Myocyte (in vitro differentiated cells): ENCODE measurements at places on chromosomes 2 and 18. TPM values are rescaled to one million over a fixed set of nuclear protein-coding genes. Genes with fewer than 3 reads are reported as not detected.

GRCh38 chr2:204026294-204026693 is 89.7 kb downstream of the ICOS start:
- DNase-seq: no peak

DNA sequence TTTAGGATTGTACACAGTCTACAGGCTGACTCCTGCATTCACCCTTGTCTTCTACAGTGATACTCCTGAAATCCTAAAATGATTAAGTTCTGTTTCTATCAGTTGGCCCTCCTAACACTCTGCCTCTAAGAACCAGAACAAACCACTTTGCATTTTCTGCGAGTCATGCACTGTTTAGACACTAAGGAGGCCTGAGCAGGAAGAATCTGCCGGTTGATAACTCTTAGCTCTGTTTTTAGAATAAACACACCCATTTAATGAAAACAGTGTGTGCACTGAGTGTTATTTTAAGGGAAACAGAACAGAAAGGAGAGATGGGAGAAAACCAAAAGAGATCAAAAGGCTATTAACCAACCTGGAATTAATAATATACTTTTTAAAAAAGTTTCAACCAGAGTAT is 22.9 kb upstream of the SSB start:
- DNase-seq: peak; percentile 8

DNA sequence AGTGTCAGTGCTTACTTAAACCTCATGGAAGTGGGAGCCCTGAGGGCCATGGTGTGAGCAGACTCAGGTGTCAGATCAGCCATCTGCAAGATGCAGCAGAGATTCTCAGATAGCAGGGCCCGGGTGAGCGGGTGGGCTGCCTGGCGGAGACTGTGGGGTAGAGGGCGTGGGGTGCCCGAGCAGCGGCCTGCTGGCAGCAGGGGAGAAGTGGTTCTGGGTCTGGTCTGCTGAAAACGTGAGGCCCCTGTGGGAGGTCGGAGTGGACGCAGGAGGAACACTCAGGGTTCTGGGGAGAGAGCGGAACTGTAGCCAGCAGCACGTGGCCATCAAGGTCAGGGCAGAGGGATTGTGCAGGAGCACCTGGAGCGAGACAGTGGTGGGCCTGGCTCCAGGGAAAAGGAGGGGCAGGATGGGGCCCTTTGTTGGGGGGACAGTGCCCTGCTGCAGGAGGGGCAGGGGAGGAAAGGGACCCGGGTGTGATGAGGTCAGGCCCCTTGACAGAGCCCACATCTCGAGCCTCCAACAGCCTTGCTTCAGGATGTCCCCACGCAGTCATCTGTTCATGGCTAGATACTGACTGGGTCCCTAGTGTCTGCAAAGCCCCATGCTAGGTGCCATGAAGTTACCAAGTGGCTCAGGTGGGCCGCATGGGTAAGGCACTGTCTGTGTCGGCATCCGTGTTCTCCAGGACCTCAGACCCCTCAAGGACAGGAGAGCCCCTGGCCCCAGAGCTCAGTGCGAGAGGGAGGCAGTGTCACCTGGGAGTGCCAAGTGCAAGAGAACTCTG is 2.7 kb upstream of the ESPNL start:
- no peak for DNase-seq

GRCh38 chr18:35050028-35050546 is 8.9 kb downstream of the MAPRE2 start:
- no peak for DNase-seq

The SERPINB4 gene
- not detected in 2 replicates for total RNA-seq

The CTNNA2 gene
- total RNA-seq: 1.4 and 2.7 TPM in 2 replicates

GRCh38 chr2:207284556-207285472 is 119.1 kb upstream of the KLF7 start:
- no peak for DNase-seq
